Panc1 (cell line): ENCODE measurements at places on chromosomes 3 and 15.

DNA sequence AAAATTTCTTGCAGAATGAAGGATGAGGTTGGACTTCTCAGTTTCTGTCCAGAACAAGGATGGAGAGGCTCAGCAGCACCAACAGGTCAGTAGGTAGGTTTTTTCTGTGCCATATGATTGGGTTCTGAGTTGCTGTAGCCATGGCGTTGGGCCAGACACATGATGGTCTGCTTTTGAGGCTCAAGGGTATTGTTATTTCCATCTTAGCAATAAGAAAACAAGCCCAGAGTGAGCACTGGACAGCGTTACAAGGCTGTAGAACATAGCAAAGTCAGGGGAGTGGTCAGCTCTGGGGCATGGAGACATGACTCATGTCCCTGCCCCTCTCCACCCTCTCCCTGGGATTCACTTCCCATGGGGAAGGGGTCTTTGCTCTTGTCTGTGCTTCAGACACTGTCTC, 137.6 kb upstream of the TOPAZ1 start:
- no peak for DNase-seq

DNA sequence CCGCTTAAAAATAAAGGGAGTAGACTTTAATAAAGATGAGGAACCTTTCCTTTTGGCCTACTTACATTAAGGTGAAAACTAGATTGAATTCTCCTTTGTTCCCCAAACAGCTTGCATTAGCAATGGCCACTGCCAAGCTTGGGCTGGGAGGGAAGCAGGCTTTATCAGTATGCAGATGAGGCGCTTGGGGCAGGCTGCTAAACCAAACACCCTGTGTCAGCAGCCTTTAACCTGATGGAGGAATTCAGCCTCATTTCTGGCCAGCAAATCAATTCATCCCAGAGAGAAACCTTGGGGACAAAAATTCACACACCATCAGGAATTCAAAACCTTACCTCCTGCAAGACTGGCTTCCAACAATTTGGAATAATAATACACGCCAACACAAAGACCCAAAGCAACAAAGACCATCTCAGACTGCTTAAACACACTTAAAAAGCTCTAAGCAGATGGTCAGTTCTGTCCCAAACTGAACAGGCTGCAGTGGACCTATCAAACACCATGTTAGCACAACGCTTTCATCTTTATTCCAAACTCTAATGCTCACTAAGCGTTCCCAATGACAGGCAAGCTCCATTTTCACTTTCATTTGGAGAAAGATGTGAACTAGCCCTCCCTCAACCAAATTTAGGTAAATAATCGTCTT, 255.1 kb upstream of the CMC1 start:
- DNase-seq, result no peak

DNA sequence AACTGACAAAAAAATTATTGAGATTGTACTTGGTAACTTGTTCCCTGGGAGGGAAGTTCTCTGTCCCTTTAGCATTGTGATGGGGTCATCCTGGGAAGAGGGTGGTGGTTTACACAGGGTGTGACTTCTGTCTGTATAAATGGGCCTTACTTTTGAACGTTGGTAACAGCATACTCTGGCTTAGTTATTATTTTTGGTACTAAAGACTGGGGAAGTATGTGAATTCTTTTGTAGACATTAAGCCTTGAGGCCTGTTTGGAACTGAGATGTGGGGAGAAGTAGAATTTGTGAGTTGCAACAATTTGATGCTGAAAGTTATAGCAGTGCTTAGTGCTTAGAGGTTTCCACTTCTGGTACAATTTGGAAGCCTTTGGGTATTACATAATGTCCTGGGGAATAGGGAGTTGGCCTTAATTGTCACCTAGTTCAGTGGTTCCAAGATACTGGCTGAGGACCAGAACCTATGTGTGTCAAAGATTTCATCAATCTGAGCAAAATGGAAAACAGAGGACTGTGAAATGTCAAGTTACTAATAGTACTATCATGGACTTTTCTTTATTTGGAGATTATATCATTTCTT, 15.9 kb downstream of the TLNRD1 start:
- DNase-seq, result no peak

GRCh38 chr15:62186578-62186977, 21.5 kb upstream of the C2CD4B start:
- no peak for DNase-seq

- DNase-seq, result no peak
Measured at GRCh38 chr3:69411346-69411745, 25.5 kb upstream of the FRMD4B start.

GRCh38 chr15:38440353-38441129, 13.4 kb upstream of the FAM98B start:
- DNase-seq, result peak; percentile 38

DNA sequence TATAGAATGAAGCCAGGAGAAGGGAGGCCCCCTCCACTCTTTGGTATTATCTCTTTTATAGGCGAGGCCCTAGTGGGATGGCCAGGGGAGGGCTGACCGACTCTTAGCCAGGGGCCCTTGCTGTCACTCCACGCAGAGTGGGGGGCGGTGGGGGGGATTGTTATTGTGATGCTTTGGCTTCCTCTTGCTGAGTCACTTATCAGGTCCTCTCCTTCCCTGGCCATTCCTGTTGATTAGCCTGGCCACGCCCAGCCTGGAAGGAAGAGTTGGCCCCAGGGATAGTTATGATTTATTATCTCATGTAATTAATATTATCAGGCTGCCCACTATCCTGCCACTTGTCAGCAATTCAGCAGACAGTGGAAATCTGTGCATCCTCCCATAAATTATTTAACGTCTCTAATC, 25.5 kb upstream of the SKOR1 start:
- no peak for DNase-seq

DNA sequence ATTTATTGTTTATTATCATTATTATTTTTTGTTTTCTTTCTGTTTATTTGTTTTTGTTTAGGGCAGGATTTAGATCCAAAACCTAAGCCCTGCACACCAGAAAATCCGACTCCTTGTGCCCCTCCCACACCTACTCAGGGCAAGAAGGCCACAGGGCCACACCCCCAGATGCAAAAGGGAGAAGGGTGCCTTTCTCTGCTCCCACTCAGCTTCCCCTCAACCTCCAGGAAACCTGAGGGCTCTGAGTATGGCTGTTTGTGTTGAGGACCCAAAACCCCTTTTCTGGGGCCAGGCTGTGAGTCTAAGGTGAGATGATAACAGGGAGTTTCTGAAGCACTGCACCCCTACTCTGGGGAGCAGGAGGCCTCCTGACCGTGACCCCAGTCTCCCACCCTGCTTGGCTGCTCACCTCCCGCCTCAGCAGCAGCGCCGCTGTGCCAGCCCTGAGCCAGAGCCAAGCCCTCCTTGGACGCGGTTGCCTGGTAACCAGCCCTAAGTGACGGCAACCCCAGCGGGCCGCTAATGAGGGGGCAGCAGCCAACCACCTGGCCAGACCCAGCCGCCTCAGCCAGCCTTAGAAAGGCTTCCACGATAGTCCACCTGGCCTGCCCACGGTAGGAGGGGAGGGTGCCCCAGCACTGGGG, 6.4 kb upstream of the C15orf39 start:
- no peak for DNase-seq

GRCh38 chr3:52146189-52146588, 8.0 kb downstream of the POC1A start:
- no peak for DNase-seq

DNA sequence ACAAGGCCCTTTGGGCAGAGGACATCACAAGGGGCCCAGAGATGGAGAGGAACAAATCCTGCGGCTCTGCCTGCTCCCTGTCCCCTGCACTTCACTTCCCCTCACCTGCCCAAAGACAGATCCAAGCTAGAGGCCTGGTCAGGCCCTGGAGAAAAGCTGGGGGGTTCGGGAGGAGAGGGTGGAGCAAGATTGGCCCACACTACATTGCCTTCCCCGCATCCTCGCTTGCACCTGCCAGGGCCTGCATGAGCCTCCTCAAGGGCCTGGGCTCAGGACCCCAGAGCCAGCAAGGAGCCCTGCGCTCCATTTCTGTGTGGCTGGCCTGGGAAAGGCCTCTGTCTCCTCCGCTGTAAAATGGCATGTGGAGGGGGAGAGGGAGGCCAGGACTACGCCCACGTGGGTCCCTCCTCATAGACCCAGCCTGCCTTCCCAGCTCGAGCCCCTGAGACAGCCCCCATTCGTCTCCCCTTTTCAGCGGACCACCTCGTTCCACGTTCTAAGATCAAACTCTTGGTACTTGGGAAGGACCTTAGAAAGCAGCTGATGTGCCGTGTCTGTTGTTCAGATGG, 106.0 kb downstream of the HMG20A start:
- no peak for DNase-seq

GRCh38 chr3:110625201-110625747, 446.3 kb upstream of the NECTIN3 start:
- no peak for DNase-seq

DNA sequence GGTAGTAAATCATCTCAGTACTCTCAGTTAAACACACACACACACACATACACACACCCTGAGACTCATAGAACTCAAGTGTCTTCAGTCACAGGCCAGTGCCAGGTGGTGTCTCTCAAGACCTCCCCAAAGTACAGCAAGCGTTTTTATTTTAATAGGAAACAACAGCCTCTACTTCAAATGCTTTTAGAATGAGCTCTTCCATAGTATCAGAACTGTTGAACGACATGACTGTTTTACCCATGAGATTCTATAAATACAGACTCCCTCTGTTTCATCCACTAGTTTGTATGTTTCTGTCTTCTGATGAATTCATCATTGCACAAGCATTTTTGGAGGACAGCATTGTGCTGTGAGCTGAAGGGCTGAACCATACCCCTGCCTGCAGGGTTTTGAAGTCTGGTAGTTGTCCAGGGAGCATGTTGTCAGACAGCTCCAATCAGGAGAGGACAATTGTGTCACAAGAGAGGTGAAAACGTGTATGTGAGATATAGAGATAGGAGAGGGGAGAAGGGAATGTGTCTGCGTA, 201.0 kb upstream of the BCL6 start:
- DNase-seq, result no peak

- DNase-seq, result no peak
Measured at GRCh38 chr3:148131990-148132638, 565.6 kb upstream of the AGTR1 start.

GRCh38 chr3:150755902-150756301, 7.1 kb downstream of the SIAH2 start:
- no peak for DNase-seq

- no peak for DNase-seq
Measured at GRCh38 chr3:189766416-189766815, 135.2 kb downstream of the TP63 start.
